Stimulated activated naive B cell treated with anti-CD40 and anti-IgM and Interleukin-4, amounts not matched to agents 10 μg/mL and 1 μg/mL and 100 μg/mL, for 72 hours (primary cell): ENCODE measurements at places on chromosomes 12 and 14.

GRCh38 chr12:11669348-11669747 lies 19.9 kb downstream of the ETV6 start:
- H3K4me1 ChIP-seq, result peaks cover 62% of the 10 kb centered on the region
- H3K36me3 ChIP-seq, result peaks cover 47% of the 10 kb centered on the region
- H3K4me3 ChIP-seq, result no peak overlapping the region
- H3K27ac ChIP-seq, result no peak overlapping the region
- no peaks in the 10 kb centered on the region for H3K27me3 ChIP-seq
- DNase-seq, result no peak

DNA sequence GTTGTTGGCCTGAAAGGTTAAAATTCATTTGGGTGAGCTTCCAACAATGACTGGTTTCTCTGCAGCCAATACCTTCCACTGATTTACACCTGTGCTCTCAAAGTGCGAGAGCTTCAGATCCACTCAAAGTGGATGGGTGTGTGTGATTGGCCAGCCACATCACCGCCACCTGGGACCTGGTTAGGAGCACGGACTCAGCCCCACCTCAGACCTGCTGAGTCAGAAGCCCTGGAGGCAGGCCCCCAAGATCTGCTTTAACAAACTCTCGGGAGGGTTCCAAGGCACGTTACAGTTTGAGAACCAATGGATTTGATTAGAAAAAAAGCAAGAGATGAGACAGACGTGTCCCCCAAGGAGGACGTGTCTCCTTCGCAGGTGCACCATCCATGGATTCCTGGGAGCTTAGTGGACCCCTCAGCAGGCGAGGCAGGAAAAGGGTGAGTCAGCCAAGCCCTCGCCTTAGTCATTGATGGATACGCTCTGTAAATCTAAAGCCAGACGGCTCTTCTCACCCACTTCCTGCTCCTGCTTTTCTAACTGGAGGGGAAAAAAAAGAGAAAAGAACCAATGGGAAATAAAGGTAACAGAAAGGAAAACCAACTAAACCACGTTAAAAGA lies 24.5 kb downstream of the FZD10 start:
- H3K36me3 ChIP-seq, result no peaks in the 10 kb centered on the region
- no peak overlapping the region for H3K27ac ChIP-seq
- no peaks in the 10 kb centered on the region for H3K4me1 ChIP-seq
- H3K27me3 ChIP-seq, result no peaks in the 10 kb centered on the region
- H3K4me3 ChIP-seq, result no peak overlapping the region

- H3K4me1 ChIP-seq, result no peaks in the 10 kb centered on the region
- DNase-seq, result no peak
- H3K36me3 ChIP-seq, result peaks cover 22% of the 10 kb centered on the region
- H3K27me3 ChIP-seq, result no peaks in the 10 kb centered on the region
Observed at GRCh38 chr14:36293824-36294223, 26.6 kb downstream of the MBIP start.

GRCh38 chr14:72476657-72477499 lies 417.0 kb downstream of the DPF3 start:
- H3K36me3 ChIP-seq, result no peaks in the 10 kb centered on the region
- peak; percentile 81 for DNase-seq
- H3K27ac ChIP-seq, result peak overlapping the region; percentile 84
- H3K4me1 ChIP-seq, result peaks cover 41% of the 10 kb centered on the region
- peak overlapping the region; percentile 63 for H3K4me3 ChIP-seq

- no peaks in the 10 kb centered on the region for H3K36me3 ChIP-seq
- no peak for DNase-seq
- no peaks in the 10 kb centered on the region for H3K4me1 ChIP-seq
- H3K4me3 ChIP-seq, result no peak overlapping the region
- H3K27ac ChIP-seq, result no peak overlapping the region
Observed at GRCh38 chr12:38555620-38556591, 239.3 kb downstream of the ALG10B start.

DNA sequence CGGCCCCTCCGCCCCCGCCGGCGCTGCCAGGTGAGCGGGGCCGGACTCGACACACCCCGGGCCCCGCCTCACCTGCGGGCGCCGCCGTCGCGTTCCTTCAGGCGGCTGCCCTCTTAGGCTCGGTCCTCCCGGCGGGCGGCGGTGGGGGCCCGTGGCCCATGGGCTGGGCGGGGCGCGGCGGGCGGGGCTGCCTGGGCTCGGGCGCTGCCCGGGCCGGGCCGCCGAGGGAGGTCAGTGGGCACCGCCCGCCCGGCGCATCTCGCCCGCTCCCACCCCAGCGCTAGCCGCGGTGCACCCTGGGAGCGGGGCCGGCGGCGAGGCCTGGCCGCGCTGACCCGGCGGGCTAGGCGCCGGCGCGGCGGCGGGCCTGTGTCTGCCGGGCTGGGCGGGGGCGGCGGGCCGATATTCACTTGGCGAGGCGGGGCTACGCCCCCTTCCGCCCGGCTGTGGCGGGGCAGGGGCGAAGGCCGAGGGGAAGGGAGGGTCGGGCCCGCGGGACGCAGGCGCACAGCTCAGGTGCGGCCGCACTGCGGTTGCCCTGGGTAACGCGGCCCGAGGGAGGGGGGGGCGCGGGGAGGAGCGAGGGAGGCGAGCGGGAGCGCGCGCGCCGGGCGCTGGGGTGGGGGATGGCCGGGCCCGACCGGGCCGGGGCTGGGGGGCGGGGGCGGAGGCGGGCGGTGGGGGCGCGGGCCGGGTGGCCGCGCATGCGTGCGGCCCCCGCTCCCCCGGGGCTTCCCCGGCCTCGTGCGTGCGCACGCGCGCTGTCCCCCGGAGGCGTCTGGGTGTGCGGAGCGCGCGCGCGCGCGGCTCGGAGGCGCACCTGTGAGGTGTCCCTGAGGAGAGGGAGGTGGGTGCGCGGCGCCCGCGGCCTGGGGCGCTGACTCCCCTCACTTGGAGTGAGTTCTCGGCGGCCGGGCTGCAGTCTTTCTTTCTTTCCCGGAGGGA lies at the start of the genes CCDC92 and ZNF664:
CCDC92 (minus strand) TSS at position 375 of the 945 bp plus-strand sequence. CDS start 28,526 bp downstream, outside the sequence.
ZNF664 (plus strand) TSS at position 759 of the 945 bp plus-strand sequence. CDS start 38,930 bp downstream, outside the sequence.
- no peaks in the 10 kb centered on the region for H3K27me3 ChIP-seq
- H3K4me1 ChIP-seq, result peaks cover 10% of the 10 kb centered on the region
- H3K27ac ChIP-seq, result peak within 1 kb of the TSS; percentile 89
- DNase-seq, result peak; percentile 92
- H3K4me3 ChIP-seq, result peak within 1 kb of the TSS; percentile 89

- no peak overlapping the region for H3K27ac ChIP-seq
- DNase-seq, result no peak
- no peaks in the 10 kb centered on the region for H3K27me3 ChIP-seq
Observed at GRCh38 chr12:11461433-11461832, 66.1 kb upstream of the PRB2 start.

DNA sequence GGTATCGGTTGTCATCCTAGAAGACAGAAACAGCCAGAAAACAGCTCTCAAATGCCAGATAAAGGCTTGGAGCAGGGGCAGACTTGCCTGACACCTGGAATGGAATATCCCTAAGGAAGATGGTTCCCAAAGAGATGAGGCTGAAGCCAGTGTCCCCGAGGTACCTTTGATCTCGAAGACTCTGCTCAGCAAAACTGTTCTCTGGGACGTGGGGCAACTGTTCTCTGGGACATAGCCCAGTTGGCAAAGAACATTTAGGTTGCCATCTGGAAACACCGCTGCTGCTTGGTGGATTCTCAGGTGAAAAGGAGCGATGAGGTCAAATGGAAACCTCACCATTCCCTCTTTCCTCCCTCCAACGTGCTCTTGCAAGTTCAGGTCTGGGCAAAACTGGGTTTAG lies 27.9 kb upstream of the FBXO21 start:
- no peak overlapping the region for H3K27ac ChIP-seq
- H3K4me3 ChIP-seq, result no peak overlapping the region
- H3K4me1 ChIP-seq, result no peaks in the 10 kb centered on the region
- DNase-seq, result no peak
- H3K36me3 ChIP-seq, result no peaks in the 10 kb centered on the region

GRCh38 chr14:104201496-104201895 lies 63.1 kb downstream of the KIF26A start:
- no peak overlapping the region for H3K27ac ChIP-seq
- no peak for DNase-seq
- H3K36me3 ChIP-seq, result no peaks in the 10 kb centered on the region
- no peak overlapping the region for H3K4me3 ChIP-seq
- H3K27me3 ChIP-seq, result no peaks in the 10 kb centered on the region

DNA sequence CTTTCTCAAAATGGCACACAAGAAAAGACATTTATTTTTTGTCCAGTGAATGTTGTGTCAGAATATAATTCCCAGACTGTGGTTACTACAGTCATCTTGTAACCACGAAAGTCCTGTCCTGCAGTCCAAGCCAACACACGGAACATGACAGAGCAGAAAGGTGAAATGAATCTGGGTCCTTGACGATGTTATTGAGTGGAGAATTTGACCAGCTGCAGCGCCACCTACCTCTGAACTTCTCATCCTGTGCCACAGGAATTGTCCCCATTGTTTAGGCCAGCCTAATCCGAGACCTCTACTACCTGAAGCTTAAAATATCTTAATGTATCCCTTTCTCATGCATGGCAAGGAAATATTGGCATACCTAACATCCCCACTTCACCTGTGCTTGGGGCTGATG lies 64.1 kb upstream of the OTX2 start:
- no peaks in the 10 kb centered on the region for H3K36me3 ChIP-seq
- no peaks in the 10 kb centered on the region for H3K27me3 ChIP-seq
- H3K27ac ChIP-seq, result no peak overlapping the region
- no peak overlapping the region for H3K4me3 ChIP-seq

GRCh38 chr12:113087193-113087592 lies 30.7 kb downstream of the DTX1 start:
- H3K36me3 ChIP-seq, result peaks cover 86% of the 10 kb centered on the region
- no peaks in the 10 kb centered on the region for H3K27me3 ChIP-seq
- DNase-seq, result no peak
- peak overlapping the region; percentile 75 for H3K4me3 ChIP-seq

GRCh38 chr14:78043349-78043748 lies 126.8 kb upstream of the NRXN3 start:
- peaks cover 29% of the 10 kb centered on the region for H3K27me3 ChIP-seq
- H3K36me3 ChIP-seq, result no peaks in the 10 kb centered on the region

DNA sequence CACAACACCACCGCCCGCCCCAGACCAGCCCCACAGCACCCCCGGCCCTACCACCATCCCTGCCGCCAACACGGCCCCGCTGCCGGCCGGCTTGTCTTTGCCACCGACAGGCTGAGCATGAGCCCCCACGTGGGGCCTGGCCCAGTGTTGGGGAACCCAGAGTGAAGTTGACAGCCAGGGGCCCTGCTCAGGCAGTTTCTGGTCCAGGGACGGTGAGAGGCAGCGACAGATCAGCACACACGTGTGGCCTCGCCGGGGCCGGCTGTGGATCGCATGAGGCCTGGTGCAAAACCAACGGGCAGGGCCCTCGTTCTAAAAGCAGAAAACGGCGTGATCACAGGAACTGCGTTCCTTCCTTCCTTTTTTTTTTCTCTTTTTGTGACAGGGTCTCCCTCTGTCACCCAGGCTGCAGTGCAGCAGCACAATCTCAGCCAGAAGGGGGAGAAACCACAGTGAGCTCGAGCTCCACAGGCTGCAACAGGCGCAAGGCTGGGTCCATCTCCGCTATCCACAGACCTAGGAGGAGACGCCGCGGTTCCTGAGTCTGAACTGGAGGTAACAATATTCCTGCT lies 50.5 kb upstream of the FBRSL1 start:
- H3K4me3 ChIP-seq, result peak overlapping the region; percentile 60
- H3K27ac ChIP-seq, result peak overlapping the region; percentile 74
- H3K27me3 ChIP-seq, result no peaks in the 10 kb centered on the region
- peaks cover 43% of the 10 kb centered on the region for H3K4me1 ChIP-seq
- DNase-seq, result no peak

GRCh38 chr12:46948936-46949545 lies 123.2 kb upstream of the SLC38A4 start:
- no peaks in the 10 kb centered on the region for H3K27me3 ChIP-seq
- DNase-seq, result no peak
- H3K27ac ChIP-seq, result no peak overlapping the region
- no peaks in the 10 kb centered on the region for H3K4me1 ChIP-seq

GRCh38 chr12:6172086-6172485 lies 28.1 kb upstream of the CD9 start:
- H3K36me3 ChIP-seq, result peaks cover 1% of the 10 kb centered on the region
- H3K27ac ChIP-seq, result no peak overlapping the region
- no peak for DNase-seq
- no peaks in the 10 kb centered on the region for H3K27me3 ChIP-seq
- H3K4me3 ChIP-seq, result no peak overlapping the region
- peaks cover 19% of the 10 kb centered on the region for H3K4me1 ChIP-seq

DNA sequence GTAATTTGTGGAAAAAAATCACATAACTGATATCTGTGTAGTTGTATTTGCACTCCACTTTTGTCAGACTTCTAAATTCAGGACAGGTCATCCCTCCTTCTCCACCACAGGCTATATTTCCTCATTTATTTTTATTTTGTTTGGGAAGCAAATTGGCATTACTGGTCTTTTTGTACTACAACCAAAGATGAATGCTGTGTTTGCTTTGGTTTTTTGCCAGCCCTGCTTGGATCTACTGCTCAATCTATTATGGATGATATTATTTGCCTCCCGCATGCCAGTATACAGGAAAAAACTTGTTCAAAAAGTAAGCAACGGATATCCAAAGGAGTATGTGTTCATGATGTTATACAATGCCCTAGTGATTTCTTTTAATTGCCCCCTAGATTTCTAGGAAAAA lies 948.8 kb downstream of the TRHDE start:
- no peak for DNase-seq
- H3K27me3 ChIP-seq, result no peaks in the 10 kb centered on the region
- no peaks in the 10 kb centered on the region for H3K36me3 ChIP-seq

- H3K36me3 ChIP-seq, result peaks cover 66% of the 10 kb centered on the region
- no peak for DNase-seq
- H3K27ac ChIP-seq, result peak overlapping the region; percentile 100
- no peaks in the 10 kb centered on the region for H3K27me3 ChIP-seq
- H3K4me1 ChIP-seq, result peaks cover 91% of the 10 kb centered on the region
- peak overlapping the region; percentile 98 for H3K4me3 ChIP-seq
Observed at GRCh38 chr12:57476993-57477709, 2.5 kb downstream of the ARHGAP9 start.

DNA sequence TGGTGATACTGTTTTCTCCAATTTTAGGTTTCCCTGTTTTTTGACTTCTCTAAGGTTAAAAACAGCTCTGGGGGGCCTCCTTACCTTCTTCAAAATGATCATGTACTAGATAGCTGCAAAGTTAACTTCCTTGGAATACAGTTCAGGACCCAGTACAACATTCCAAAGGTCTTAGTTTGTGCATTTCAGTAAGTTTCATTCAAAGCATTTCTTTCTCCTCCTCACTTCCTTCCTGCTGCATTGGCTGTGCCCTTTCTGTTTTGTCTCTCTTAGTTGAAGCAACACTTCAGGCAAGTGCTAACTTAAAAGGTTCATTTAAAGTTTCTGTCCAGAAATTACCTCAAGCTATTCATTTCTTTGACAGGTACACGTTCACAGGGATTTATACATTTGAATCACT lies 95.7 kb downstream of the SCN8A start:
- DNase-seq, result no peak
- H3K27me3 ChIP-seq, result peaks cover 4% of the 10 kb centered on the region
- H3K4me3 ChIP-seq, result no peak overlapping the region
- no peaks in the 10 kb centered on the region for H3K36me3 ChIP-seq
- no peaks in the 10 kb centered on the region for H3K4me1 ChIP-seq

GRCh38 chr12:52810554-52810953 lies 3.4 kb downstream of the KRT4 start:
- no peaks in the 10 kb centered on the region for H3K36me3 ChIP-seq
- peaks cover 35% of the 10 kb centered on the region for H3K27me3 ChIP-seq
- no peak for DNase-seq
- no peak overlapping the region for H3K4me3 ChIP-seq

- DNase-seq, result no peak
- no peak overlapping the region for H3K27ac ChIP-seq
- peaks cover 2% of the 10 kb centered on the region for H3K4me1 ChIP-seq
- H3K4me3 ChIP-seq, result no peak overlapping the region
Observed at GRCh38 chr12:52349196-52349595, 18.1 kb downstream of the KRT85 start.
